Coronary artery (tissue), 2 donors: ENCODE measurements at places on chromosomes 4 and X.

DNA sequence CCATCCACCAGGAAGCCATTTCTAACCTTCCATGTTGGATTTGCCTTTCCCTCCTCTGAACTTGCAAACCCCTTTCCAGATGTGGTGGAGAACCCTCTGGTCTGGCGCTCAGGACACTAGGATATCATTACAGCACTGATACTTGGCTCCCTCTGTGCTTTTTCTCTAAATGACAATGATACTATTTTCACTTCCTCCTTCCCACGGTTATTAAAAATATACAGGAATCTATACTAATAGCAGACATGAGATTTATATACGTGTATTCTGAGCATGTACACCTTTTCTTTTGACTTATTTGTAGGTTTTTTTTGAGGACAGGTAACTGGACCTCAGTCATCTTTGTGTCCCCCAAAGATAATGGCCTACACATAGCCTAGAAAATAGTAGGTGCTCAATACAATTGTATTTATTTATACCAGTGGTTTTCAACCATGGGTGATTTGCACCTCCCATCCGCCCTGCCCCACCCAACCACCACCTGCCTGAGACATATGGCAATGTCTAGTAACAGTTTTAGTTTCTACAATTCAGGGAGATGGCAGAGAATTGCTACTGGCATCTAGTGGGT is 60.4 kb upstream of the PLAC8 start:
- DNase-seq = no peak

- no peak for DNase-seq
Measured at GRCh38 chr4:95728145-95728544, 111.7 kb upstream of the PDHA2 start.

GRCh38 chr4:78984593-78984992 is 45.4 kb upstream of the PAQR3 start:
- no peak for DNase-seq

DNA sequence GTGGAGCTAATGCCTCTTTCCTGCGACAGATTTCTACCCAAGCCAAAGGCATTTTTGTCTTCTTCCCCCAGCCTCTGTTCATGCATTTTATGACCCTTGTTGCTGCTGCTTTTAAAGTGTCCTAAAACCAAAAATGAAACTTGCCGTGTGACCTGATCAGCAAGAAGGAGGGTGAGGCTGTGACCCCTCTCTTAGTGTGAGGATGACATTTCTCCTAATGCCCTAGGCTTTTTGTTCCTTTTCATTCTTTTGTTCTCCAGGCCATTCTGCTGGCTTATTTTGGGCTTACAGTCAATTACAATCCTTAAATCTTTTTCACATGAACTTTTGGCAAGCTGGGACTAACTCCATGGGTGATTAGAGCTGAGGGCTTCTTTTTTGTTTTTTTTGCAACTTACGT is 34.4 kb downstream of the PTTG2 start:
- no peak for DNase-seq

DNA sequence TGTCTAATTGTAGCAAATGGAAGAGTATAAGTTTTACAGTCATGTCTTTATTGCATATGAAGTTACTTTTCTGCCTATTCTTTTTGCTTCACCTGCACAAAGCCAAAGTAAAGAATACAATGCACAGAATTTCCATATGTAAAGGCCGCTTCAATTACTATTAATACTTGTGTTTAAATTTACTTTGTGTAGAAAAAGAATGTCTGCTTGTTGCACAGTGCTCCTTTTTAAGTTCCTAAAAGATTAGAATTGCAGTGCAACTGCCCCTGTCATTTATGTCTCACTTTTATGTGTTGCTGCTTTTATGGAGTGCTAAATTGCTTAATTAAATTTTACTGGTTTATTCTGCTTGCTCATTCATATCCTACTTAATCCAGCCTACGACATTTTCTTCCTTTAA is 830.5 kb downstream of the PDHA2 start:
- no peak for DNase-seq

DNA sequence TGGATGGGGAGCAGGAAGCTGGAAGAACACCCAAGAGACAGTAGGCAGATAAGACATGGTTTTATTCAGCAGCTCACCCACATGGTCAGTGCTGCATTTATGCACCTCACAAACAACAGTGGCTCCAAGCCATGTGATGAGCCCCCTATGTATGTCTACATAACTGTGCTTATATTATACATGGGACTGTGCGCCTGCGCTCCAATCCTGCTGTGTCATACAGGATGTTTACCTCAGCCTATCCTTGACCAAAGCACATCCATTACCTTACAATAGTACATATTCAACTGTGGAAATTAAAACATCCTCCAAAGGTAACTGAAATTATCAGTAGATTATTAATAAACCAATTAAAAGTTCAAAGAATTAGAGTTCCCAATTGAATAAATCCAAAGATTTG is 44.1 kb upstream of the SGMS2 start:
- DNase-seq = no peak

DNA sequence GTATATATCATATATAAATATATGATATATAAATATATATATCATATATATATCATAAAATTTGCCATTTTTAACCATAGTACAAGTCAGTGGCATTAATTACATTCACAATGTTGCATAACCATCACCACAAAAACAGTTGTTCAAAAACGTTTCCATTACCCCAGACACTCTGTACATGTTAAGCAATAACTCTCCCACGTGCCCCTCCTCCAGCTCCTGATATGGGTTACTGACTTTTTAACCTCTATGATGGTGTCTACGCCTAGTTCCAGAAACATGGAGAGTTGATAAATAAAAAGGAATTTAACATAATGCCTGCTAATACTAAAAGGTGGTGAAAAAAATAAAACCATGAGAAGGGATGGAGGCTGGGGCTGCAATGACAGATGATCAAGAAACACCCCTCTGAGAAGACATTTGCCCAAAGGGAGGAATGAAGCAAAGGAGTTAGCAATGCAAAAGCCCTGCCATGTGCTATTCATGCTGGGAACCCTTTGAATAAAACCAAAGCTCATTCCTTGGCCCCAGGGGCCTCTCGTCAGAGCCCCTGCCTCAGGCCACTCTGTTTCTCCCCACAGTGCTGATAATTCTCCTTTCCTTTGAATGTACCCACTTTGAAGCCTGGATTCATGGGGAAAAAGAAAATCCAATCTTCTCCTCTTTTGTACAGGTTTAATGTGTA is 144.3 kb downstream of the NWD2 start:
- DNase-seq = no peak

DNA sequence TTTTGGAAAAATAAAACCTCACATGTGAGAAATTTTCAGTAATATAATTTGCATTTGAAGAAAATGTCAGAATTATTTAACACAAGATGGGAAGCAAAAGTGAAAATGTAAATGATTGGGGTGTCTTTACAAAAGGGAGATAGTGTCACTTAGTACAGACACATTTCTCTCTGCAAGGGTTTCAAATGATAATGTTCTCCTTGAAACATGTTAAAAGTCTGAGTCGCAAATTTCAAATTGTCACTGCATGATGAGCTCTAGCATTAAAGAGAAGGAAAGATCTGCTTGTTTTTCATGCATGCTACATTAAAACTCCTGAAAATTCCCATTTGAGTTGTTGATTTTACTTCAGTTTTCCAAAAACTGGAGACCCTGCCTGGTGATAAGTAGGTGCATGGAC is 122.0 kb upstream of the LDB2 start:
- DNase-seq = no peak

GRCh38 chr4:51942108-51942832 is 77.9 kb downstream of the LRRC66 start:
- no peak for DNase-seq

GRCh38 chr4:8383451-8384160 is 56.9 kb downstream of the ACOX3 start:
- DNase-seq = no peak

DNA sequence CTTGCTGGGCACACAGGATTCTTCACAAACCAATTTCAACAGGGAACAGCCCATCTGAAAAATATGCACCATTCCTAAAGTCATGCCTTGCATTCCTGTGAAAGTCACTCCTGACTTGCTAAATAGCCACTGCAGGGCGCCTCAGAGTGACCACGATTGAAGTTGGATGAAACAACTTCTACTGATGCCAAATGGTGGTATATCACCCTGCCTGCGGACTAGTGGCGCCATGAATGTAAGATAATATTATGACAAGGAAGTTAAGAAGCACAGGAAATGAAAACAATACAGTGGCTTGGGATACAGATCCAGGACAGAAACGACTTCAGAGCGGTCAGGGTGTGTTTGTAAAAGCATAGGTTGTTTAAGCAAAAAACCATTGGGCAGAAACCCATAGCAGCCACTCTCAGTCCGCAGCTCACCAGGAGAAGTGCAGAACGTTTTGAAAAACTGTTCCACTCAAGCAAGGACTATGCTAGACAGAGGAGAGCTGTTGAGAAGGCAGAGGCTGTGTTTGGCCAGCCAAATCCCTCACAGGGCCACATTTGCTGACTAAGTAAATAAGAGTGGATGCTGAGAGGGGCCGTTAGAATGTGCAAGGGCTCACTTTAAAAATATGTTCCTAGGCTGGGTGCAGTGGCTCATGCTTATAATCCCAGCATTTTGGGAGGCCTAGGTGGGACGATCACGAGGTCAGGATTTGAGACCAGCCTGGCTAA is 250.4 kb downstream of the PTTG2 start:
- DNase-seq = no peak

DNA sequence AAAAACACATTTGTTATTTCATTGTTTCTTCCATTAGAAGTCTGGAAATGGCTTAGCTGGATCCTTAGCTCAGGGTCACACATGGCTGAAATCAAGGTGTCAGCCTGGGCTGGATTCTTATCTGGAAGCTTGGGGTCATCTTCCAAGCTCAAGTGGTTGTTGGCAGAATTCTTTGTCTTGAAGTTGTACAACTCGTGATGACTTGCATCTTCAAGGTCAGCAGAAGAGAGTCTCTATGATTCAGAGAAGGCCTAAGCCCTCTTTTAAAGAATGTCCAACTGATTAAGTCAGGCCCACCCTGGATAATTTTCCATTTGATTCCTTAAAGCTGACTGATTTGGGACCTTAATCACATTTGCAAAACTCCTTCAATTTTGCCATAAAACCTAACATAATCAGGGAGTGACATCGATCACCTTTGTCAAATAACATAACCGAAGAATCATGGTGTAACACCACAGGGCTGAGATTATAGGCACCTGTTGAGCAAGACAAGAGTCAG is 22.1 kb downstream of the TMSB4X start:
- no peak for DNase-seq

DNA sequence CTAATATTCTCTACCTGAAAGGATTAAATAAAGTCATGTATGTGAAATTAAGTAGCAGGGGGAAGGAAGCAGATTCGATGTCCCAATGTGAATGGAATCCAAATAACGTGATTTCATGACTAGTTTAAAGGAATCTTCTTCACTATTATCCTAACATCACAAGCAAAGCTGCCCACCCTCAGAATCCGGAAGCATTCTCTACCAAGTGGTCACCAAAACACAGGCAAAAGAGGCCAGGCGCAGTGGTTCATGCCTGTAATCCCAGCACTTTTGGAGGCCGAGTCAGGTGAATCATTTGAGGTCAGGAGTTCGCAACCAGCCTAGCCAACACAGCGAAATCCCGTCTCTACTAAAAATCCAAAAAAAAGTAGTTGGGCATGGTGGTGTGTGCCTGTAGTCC is 212.9 kb downstream of the LDB2 start:
- DNase-seq = no peak

GRCh38 chr4:126023896-126024295 is 709.1 kb downstream of the FAT4 start:
- no peak for DNase-seq

- no peak for DNase-seq
Measured at GRCh38 chr4:126027601-126028000, 712.8 kb downstream of the FAT4 start.

GRCh38 chr4:56424697-56425514 is 10.5 kb downstream of the PPAT start:
- DNase-seq = no peak

DNA sequence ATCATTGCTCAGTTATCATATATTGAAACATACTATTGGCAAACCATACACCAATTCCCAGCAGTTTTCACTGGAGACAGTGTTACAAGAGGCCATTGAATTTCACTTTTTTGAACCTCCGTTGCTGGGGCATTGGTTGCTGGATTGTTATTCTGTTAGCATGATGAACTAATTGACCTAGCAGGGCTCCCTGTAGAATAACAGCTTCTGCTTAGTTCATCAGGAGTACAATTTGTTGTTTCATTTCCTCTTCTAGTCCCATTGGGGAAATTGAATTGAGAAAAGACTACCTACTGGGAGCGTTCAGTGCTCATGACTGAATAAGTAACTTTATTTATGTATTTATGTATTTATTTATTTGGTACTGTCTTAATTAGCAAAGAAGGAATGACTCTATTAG is 151.6 kb downstream of the SLIT2 start:
- no peak for DNase-seq

- no peak for DNase-seq
Measured at GRCh38 chr4:28432348-28433025, 1571.8 kb downstream of the STIM2 start.

GRCh38 chrX:112849016-112849415 is 8.4 kb upstream of the AMOT start:
- no peak for DNase-seq

- no peak for DNase-seq
Measured at GRCh38 chr4:159227378-159227777, 124.5 kb downstream of the RAPGEF2 start.

- DNase-seq = no peak
Measured at GRCh38 chr4:86380181-86380724, 20.4 kb upstream of the MAPK10 start.

DNA sequence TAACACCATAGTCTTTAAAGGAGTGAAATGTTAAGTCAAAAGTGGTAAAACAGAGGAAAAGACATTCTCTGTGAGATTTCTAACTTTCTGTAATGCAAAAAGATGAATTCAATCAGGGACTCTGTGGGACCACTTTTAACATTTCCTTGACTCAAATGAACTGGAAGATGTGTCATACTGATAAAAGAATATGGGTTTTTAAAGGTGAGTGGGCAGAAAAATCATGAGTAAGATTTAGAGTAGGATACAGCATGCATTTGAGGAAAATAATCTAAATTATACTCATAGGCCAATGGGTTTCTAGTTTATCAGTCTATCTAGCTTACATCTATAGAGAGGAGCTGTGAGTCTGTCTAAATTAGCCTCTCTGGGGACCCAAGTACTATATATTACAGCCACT is 11.0 kb upstream of the TEX13C start:
- no peak for DNase-seq

DNA sequence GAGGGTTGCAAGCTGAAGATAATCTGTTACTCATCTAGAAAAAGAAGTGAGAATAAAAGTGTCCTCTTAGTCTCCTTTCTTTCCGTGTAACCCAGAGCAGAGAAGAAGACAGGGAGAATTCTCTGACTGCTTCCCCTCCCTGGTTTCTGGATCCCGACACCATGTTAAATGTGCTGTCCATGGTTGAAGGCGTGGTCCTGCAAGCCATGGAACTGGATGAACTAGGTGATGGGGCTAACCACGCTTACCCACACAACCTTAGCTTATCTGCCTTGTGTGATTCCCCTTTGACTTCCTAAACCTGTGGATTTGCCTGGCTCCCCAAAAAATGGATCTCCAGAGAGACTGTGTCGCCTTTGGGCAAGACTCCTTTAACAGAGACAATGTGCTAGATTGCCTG is 907.6 kb downstream of the FSTL5 start:
- DNase-seq = no peak

GRCh38 chrX:50606300-50606950 is 135.8 kb upstream of the DGKK start:
- no peak for DNase-seq
